Pancreas (tissue), 10 donors: ENCODE measurements at places on chromosomes 11 and 22. TPM values are rescaled to one million over a fixed set of nuclear protein-coding genes. Genes with fewer than 3 reads are reported as not detected.

DNA sequence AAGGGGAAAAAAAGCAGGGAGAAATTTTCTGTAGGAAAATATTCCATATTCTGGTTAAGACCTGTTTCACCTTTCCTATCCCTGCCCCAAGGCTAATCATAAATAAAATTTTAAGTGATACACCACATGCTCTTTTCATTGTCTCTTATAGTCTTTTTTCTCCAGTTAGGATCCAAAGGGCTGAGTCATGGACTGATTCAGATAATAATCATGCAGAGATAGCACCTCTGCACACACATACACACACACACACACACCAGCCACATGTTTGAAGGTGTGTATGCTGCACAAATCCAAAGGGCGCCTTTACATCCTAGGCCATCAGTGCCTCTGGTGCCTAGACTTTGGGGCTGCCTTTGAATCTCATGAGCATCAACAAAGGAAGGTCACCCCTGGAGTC, 35.5 kb upstream of the CWF19L2 start:
- no peak for DNase-seq

- no peak for DNase-seq
These were observed 83.1 kb downstream of the TBC1D22A start for GRCh38 chr22:46845296-46846149.

- no peak for DNase-seq
These were observed 29.8 kb upstream of the TTLL12 start for GRCh38 chr22:43216738-43217137.

- no peak for DNase-seq
These were observed 46.3 kb downstream of the TRAF6 start for GRCh38 chr11:36463781-36464180.

Gene TMEM191C
- 0.68 TPM for polyA plus RNA-seq

Gene TMEM126A
- 26.7 TPM for polyA plus RNA-seq

Gene TRIM29
- polyA plus RNA-seq = 0.42 TPM

Gene HBB
- polyA plus RNA-seq = 3.9 TPM
